Stimulated activated CD8-positive, alpha-beta memory T cell treated with anti-CD3 and anti-CD28 coated beads, Interleukin-15, amount 100 ng/mL, for 24 hours (primary cell): ENCODE measurements at places on chromosomes 5 and 9.

DNA sequence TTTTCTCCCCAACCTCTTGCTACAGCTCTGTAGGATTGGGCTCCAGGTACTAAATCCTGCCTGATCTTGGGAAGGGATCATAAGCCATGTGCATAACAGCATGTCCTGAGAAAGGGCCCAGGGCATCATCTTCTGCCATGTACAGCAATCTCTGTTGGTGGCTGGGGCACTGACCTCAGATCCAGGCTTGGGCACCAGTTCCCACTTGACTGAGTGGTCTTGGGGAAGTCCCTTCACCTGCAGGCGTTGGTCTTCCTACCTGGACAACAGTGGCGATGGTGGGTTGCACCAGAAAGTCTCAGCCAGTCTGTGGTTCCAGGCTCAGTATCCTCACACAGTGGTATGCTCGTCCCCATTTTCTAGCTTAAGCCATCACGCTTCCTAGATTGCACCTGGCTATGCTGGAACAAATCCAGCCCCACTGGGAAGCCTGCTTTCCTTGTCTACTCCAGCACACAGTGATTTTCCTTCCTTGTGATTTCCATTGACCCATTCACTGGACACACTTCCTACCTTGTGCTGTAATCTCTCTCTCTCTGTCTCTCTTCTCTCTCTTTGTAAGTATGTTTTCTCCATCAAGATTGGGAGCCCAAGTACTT, 121.7 kb upstream of the PITX1 start:
- DNase-seq, result no peak

- DNase-seq, result no peak
These were observed 18.2 kb downstream of the CDO1 start for GRCh38 chr5:115798252-115798651.

GRCh38 chr5:149916334-149917072, 28.1 kb downstream of the PDE6A start:
- no peak for DNase-seq

DNA sequence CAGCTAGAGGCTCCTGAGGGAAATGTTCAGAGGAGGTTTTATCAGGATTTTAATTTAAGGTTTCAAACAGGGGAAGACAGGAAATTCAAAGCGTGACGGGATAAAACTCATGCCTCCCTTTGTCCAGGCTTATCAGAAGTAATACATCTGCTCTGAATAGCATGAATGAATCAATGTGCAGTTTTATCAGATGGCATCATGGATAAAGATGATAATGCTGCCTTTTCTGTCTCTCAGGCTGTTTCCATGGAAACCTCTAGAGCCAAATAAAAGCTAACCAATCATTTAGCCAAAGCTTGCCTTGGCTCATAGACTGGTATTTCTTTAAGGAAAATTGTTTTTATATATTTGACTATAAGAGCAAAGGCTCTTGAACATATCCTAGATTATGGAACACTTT, 16.4 kb downstream of the MFAP3 start:
- DNase-seq, result no peak

DNA sequence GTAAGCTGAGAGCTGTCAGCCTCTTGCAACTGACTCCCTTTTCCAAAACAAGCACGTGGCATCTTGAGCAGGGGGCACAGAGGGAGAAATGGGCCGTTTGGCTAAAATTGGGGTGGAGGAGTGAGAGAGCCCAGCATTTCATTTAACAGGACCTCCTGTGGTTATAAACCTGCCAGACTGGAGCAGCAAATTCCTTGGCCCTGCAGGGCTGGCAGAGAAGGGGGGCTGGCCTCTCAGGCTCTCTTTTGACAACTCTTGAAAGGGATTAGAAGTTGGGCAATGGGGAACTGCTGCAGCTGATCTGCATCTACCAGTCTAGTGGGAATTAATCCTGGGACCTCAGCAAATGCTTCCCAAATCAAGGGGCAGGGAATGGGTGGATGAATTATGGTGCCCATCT, 7.2 kb upstream of the POU4F3 start:
- no peak for DNase-seq

- DNase-seq, result no peak
These were observed 304.6 kb downstream of the ACTL7B start for GRCh38 chr9:108551030-108551841.

- DNase-seq, result peak; percentile 28
These were observed 568 bp downstream of the MACIR start for GRCh38 chr5:103258957-103259704.

GRCh38 chr9:29432191-29432590, 1858.9 kb upstream of the C9orf72 start:
- DNase-seq, result no peak

- no peak for DNase-seq
These were observed 418.3 kb upstream of the CLINT1 start for GRCh38 chr5:158277276-158277675.

DNA sequence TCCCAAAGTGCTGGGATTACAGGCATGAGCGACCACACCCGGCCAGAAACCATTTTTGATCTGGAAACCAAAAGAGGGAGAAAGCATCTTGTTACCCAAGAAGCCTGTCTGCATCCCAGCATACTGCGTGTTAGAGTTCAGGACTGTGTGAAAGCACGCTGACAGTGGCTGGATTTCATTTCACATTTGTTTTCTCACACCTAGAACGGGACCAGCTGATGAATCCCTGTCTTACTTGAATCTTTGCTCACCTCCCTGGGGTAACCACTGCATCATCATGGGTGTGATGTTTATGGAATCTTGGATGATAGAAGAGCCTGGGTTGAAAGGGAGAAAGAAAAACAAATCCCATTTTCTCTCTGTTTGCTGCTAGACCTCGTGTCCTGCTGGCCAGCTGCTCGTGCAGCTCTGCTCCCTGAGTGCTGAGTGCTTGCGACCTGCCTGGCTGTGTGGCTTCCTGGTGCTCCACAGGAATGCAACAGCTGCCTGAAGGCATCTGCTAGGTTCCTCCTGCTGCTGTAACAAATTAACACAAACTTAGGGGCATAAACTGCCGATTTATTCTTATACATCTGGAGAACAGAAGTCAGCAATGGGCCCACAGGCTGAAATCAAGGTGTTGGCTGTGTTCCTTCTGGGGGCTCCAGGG, 378.3 kb upstream of the DAP start:
- DNase-seq, result no peak

DNA sequence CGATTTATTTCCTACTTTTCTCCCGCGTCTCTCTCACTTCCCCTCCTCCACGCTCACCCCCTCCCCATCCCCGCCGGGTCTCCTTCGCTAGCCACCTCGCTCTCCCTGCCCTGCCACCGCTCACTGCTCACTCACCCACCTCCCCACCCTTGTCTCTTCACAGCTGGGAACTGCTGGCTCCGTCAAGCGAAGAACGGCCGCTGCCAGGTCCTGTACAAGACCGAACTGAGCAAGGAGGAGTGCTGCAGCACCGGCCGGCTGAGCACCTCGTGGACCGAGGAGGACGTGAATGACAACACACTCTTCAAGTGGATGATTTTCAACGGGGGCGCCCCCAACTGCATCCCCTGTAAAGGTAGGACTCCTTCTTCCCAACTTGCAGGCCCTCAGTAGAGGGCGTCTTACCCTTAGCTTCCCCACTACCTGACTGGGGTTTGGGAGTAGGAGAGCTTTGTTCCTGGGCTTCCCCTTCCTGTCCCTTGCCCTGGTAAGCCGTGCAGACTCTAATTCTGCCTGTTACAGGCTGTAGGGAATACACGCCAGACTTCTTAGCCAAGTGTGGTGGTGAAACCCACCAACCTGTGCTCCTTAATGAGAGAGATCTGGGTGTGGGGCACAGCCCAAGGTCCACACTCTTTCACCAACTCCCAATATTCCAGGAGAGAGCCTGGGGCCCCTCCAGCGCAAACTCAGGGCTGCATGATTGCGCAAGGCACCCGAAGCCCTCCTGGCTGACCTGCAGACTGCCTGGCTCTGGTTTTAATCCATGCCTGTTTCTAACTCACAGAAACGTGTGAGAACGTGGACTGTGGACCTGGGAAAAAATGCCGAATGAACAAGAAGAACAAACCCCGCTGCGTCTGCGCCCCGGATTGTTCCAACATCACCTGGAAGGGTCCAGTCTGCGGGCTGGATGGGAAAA, 2.5 kb downstream of the FST start:
- no peak for DNase-seq

GRCh38 chr9:5112109-5112592, 73.3 kb downstream of the INSL6 start:
- no peak for DNase-seq

DNA sequence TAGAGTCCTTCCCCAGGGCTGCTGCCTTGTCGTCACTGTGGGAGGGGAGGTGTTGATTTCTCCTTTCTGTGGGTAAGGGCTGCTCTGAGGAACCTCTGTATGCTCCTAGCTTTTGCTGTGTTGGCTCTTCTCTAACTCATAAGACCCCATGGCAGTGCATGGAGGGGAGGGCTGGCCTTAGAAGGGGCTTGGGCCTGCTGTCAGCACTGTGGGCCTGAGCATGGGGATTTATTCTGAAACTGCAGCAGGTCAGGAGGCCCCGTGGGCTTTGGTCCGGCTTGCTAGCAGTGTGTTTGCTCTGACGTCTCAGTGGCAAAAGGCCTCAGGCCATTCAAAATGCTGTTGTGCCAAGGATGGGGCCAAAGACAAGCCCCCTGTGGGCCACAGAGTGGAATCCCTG, 6.8 kb downstream of the FGF18 start:
- no peak for DNase-seq

DNA sequence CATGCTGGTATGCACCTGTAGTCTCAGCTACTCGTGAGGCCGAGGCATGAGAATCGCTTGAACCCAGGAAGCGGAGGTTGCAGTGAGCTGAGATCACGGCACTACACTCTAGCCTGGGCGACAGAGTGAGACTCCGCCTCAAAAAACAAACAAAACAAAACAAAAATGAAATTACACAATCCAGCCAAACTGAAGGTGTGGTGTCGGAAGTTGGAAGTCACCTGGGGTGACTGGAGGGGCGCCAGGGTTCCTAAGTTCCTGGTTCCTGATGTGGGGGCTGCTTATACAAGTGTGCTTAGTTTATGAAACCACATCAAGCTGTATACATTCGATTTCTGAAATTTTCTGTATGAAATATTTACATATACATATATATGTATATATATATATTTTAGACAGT, 3.7 kb upstream of the DOLPP1 start:
- DNase-seq, result no peak

GRCh38 chr5:146586752-146587151, 70.8 kb upstream of the GPR151 start:
- DNase-seq, result no peak

DNA sequence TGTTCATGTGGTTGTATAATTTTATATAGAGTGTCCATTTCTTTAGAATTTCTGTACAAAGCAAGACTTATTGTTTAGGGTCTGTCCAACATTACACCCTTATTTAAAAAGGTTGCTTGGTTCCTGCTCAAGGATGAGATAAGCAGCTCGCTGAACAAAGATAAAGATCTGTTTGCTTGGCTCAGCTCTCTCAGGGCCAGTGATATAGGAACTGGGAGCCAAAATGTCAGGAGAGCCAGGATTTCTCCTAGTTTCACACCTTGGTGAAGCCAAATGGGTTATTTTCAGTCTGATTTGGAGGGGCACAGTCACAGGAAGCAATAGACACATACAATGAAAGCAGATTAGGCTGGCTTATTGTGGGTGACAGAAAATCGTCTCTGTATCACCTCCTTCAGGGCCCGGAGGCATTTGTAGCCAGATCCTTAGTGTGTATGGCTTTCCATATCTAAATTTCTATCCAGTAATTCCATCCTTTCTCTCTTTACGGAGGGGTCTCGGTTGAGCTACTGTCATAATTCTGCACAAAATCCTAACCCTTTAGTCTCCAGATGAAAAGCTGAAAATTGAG, 396.4 kb downstream of the TMEM232 start:
- no peak for DNase-seq

DNA sequence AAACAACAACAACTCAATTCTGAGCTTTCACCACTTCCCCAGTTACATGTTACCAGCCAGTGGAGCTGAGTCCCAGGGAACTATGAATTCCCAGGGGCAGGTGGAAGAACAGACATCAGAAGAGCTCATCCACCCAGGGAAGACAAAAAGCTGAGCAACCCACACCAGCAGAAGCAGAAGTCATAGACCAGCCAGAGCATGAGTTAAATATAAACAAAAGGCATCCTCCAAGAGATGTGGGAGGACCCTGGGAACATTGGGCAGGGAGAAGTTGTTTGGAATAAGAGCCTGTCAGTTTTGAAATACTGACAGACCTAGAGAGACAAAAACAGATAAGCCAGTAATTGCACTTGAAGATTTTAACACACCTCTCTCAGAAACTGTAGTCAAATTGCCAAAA, 102.3 kb upstream of the LMX1B start:
- DNase-seq, result no peak

DNA sequence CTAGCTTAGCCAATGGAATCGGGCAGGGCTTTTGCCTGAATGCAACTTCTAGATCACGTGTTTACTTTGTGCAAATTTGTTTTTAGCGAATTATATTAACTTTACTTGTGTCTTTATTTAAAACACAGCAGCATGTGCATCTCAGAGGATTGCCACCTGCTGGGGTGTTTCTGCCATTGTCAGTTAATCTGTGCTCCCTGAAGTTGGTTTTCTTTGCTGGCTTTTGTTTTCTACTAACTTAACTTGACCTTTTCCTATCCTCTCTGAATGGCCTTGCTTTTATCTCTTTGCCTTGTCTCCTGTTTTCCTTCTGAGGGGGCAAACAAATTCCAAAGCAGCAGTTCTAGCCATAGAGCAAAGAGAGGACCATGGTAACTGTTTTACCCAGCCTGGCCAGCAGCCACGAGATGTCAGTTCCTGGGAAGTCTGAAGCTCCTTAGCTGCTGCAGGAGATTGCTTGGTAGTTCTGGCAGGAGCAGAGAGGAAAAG, 67.6 kb downstream of the ARHGEF28 start:
- DNase-seq, result no peak

DNA sequence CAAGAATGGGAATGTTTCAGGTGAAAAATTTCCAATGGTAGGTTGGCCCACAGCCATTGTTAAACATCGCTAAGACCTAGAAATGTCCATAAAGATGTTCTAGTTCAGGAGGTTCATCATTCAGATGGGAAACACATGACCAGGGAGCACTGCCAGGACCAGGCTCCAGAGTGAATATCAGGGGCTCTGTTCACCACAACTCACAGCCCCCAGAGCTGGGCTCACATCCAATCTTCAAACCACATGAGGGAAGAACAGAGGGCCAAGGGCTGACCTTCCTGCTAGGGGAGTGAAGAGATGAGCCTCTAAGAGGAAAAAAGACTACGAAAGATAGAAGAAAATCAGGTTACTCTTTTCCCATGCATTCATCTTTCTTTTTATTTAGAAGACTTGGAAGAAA, 205.8 kb downstream of the SEMA5A start:
- DNase-seq, result no peak
